ENCODE measurements at places on chromosomes 3 and 15.
A peak's percentile ranks its signal among the peaks of the same experiment; 100 is the strongest.

- no peak for DNase-seq
Observed at GRCh38 chr15:41966414-41966812, 5.9 kb downstream of the EHD4 start.

- no peak for DNase-seq
Observed at GRCh38 chr15:99929266-99929665, 196.0 kb upstream of the LYSMD4 start.

DNA sequence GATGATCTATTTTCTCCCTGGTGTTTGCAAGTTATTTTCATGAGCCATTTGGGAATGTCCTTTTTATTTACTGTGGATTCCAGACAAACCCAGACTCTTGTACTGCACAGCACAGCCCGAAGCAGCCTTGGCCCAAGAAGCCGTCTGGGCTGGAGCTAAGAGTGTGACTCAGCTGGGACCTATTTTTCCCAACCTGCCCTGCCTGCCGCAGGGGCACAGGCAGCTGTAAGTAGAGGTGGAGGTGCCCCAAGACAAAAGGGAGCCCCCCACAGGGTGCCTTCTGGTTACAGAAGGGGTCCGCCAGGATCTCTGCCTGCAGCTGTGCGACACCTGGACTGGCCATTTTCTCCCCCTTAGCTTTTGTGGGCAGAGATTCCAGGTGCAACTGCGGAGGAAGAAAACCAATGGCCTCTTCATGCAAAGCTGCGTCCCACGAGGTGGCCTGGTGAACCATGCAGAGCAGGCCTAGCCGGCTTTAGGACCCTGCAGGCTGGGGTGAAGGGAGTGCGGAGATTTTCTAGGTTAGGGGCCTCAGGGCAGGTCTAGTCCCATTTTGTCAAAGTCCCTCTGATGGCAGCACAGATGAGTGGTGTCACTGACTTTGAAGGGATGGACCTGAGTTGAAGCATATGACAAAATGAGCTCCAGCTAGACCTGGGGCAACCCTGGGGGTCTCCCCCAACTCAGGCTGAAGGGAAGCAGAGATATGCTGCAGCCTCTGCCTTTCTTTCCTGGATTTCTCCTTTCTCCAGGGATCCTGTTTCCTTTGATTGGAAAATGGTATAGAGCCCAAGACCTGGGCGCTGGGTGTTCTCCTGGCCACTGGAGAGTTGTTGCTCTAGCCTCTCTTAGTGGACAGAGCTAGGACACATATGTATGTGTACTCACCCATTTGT lies 131.2 kb downstream of the KLF13 start:
- DNase-seq = peak; percentile 23

- no peak for DNase-seq
Observed at GRCh38 chr15:52731004-52731403, 51.8 kb upstream of the ATOSA start.

- DNase-seq = no peak
Observed at GRCh38 chr15:37397266-37398022, 297.1 kb upstream of the MEIS2 start.

DNA sequence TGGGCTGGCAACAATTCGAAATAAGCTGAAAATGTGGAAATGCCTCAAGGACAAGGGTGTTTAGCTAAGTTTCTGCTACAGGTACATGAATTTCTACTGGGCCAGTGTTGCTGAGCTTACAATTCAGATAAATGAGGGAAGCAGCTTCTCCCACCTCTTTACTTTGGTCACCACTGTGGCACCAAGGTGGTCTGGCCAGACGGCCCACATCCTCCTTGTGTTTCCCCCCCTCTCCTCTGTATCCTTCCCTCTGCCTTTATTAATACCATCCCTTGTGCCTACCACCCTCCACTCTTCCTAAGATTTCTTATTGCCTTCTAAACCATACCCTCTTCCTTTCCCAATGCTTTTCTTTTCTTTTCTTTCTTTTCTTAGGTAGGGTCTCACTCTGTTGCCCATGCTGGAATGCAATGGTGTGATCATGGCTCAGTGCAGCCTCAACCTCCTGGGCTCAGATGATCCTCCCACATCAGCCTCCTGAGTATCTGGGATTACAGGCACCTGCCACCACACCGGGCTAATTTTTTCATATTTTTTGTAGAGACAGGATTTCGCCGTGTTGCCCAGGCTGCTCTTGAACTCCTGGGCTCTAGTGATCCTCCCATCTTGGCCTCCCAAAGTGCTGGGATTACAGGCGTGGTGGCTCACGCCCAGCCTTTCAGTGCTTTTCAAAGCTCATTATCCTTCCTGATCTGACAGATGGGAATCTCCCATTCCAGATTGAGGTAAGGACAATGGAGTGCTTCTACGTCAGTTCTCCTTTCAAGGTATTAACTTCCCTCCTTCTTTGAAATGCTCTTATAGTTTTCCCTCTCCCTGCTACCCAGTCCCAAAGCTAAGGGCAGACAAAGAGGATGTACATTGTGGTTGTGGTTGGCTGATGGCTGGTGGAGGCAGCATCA lies 14.8 kb downstream of the ANXA2 start:
- DNase-seq = no peak

GRCh38 chr3:19103510-19103909 lies 44.8 kb upstream of the KCNH8 start:
- DNase-seq = no peak

- DNase-seq = no peak
Observed at GRCh38 chr15:93800805-93801204, 430.6 kb upstream of the MCTP2 start.

GRCh38 chr3:65268426-65268825 lies 580.6 kb upstream of the ADAMTS9 start:
- no peak for DNase-seq

- DNase-seq = no peak
Observed at GRCh38 chr3:195297446-195297845, 26.5 kb upstream of the XXYLT1 start.

DNA sequence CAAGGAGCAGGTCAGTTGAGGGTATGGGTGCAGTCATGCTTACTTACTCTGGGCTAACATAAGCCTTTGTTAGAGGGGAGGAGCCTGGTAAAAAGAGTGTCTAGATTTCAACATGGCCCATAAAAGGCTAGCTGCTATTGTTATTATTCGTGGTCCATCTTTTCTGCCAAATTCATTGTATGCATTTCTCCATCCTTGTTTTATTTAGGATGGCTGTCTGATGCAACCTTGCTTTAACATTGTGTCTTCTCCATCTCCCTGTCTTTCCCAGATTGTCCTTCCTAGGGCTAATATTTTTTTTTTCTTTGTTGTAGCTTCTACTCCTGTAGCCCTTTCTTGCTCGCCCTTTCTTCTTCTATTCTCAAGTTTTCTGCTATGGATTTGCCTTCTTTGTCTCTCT lies 12.6 kb downstream of the RBMS3 start:
- DNase-seq = no peak

GRCh38 chr15:55588070-55588814 lies at the start of gene PYGO1:
Gene PYGO1, minus strand, starts transcription at chr15:55588345. Its CDS starts 462 bp downstream, at chr15:55587883.
- DNase-seq = peak; percentile 33

DNA sequence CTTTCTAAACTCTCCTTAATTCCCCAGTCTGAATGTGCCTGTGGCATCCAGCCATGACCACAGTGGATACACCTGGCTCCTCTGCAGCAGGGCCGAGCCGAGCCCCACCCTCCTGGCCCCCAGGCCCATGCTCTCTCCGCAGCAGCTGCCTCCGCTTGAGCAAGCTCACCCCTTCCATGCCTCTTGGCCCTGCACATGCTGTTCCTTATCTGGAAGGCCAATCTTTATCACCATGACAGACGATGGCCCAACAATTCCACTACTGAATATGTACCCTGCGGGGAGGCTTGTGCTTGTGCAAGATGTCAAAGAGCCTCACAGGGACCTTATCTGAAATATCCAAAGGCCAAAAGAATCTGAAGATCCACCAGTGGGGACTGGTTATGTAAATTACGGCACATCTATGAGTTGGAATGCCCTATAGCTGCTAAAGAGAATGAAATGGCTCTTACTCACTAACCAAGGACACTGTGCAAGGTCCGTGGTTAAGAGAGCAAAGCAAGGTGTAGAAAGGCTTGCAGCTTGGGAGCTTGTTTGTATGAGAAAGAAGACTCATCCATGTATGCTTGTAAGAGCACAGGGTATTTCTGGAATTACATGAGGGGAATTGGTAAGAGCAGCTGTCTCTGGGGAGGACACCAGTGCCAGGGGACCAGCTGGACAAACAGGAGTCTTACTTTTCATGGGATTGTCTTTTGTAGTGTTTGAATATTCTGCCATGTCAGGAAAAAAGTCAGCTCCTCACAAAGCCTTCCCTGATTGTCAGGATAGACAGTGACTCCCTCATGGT lies 55.2 kb downstream of the WNT7A start:
- no peak for DNase-seq

Data from activated CD4-positive, CD25-positive, alpha-beta regulatory T cell treated with anti-CD3 and anti-CD28 coated beads, Interleukin-2, amount 50 U/mL, for 72 hours (primary cell).